ENCODE measurements at places on chromosomes 13 and 19. TPM values are rescaled to one million over a fixed set of nuclear protein-coding genes. Genes with fewer than 3 reads are reported as not detected.

GRCh38 chr13:50712881-50713280 lies 130.6 kb downstream of the DLEU7 start:
- DNase-seq, result peak; percentile 30

The COX6B2 gene
- polyA plus RNA-seq, result not detected

DNA sequence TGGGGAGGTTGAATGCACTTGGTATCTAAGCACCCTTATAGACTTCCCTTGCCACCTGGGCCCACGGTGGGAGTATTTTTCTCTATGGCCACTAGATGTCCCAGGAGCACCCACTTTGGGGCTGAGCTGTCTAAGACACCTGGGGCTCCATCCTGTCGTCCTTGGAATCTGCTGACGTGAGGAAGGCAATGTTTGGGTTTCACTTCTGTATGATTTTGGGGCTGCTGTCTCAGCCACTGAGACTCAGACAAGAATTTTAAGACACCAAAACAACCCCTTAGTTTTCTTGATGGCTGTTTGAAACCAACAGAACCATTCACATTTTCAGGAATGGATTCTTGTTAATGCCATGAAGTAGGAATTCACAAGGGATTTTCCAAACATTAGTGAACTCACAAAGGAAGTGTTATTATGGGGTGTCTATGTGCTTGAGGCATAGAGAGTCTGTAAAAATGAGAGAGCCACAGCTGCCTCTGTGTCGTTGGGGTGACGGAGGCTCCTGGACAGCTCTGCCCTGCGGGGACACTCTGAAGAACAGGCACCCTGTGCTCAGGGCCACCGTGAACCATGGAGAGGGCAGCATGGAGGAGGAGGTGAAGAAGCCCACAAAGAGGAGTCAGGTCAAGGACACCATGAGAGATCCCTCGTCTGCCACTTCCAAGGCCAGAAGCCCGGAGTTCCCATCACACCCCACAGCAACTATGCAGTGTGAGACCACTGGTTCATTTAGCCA lies 106.8 kb upstream of the SPATA13 start:
- no peak for DNase-seq

The TNNI3 gene
- 0.88 TPM for polyA plus RNA-seq

GRCh38 chr19:39133431-39134270 lies 8.1 kb downstream of the PAK4 start:
- DNase-seq, result no peak

The JAK3 gene
- polyA plus RNA-seq, result 2.4 TPM

The DLL3 gene
- 0.15 TPM for polyA plus RNA-seq
